ENCODE measurements at places on chromosomes 12 and 14. TPM values are rescaled to one million over a fixed set of nuclear protein-coding genes. Genes with fewer than 3 reads are reported as not detected.
A peak's percentile ranks its signal among the peaks of the same experiment; 100 is the strongest.

The RNASE1 gene
- total RNA-seq, result 0.69 TPM

The IFNG gene
- 0.33 TPM for total RNA-seq

The PLCZ1 gene
- total RNA-seq, result not detected

The KLHL33 gene
- not detected for total RNA-seq

DNA sequence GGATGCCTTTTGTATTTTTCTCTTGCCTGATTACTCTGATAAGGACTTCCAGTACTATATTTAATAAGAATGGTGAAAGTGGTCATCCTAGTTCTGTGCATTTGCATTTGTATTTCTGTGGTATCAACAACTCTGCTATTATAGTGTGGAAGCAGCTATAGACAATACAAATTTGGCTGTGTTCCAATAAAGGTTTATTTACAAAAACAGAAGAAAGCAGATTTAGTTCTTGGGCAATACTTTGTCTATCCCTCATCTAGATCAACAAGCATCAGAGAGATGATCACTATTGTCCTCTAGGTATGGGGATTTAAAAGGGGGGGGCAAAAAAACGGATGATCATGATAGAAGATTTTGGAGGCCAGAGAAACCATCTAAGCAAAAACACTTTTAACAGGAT, 19.1 kb upstream of the BTG1 start:
- no peaks in the 10 kb centered on the region for H3K4me1 ChIP-seq
- no peak for DNase-seq
- H3K27me3 ChIP-seq, result no peaks in the 10 kb centered on the region
- H3K36me3 ChIP-seq, result no peaks in the 10 kb centered on the region
- H3K27ac ChIP-seq, result no peak overlapping the region
- no peak overlapping the region for H3K4me3 ChIP-seq

- no peak for DNase-seq
- H3K27ac ChIP-seq, result peak within 1 kb of the TSS; percentile 86
- peak within 1 kb of the TSS; percentile 85 for H3K4me3 ChIP-seq
- H3K27me3 ChIP-seq, result peaks cover 2% of the 10 kb centered on the region
- no peaks in the 10 kb centered on the region for H3K36me3 ChIP-seq
Measured at GRCh38 chr12:47079468-47079980, at the start of the genes AMIGO2 and PCED1B. Gene AMIGO2, minus strand, starts transcription at chr12:47079959. Its CDS starts 957 bp downstream, at chr12:47079002. Gene PCED1B, plus strand, starts transcription at chr12:47079621. Its CDS starts 155,443 bp downstream, at chr12:47235064.

DNA sequence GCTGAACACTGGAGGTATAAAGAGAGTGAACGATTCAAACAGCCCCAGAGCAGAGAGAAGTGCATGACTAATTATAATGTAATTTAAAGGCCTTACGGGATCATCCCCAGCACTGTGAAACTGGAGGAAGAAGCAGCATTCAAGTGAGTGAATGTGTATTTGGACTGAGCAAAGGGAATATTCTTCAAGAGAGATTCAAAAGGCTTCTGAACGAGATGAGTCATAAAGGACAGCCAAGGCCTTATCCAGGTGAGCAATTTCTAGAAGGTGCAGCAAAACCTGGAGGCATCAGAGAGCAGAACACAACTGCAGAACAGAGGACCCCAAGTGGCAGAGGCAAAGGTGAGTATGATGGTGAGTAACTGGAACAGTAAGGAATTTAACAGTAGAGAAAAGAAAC, 127.2 kb downstream of the BCAT1 start:
- H3K4me1 ChIP-seq, result no peaks in the 10 kb centered on the region
- no peak for DNase-seq
- no peaks in the 10 kb centered on the region for H3K27me3 ChIP-seq

- no peaks in the 10 kb centered on the region for H3K27me3 ChIP-seq
- DNase-seq, result no peak
Measured at GRCh38 chr14:24669651-24670050, 35.7 kb upstream of the GZMB start.

DNA sequence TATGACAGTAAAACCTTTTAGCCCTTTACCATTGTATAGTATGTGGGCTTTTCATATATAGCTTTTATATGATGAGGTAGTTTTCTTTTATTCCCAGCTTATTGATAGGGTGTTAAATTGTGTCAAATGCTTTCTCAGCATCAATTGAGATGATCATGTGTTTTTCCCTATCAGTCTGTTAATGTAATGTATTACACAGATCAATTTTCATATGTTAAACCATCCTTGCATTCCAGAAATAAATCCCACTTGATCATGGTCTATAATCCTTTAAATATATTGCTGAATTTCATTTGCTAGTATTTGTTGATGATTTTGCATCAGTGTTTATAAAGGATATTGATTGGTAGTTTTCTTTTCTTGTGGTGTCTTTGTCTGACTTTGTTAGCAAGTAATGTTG, 603.9 kb downstream of the TRHDE start:
- H3K27ac ChIP-seq, result no peak overlapping the region
- H3K36me3 ChIP-seq, result no peaks in the 10 kb centered on the region
- H3K4me3 ChIP-seq, result no peak overlapping the region

- no peaks in the 10 kb centered on the region for H3K4me1 ChIP-seq
- no peak overlapping the region for H3K4me3 ChIP-seq
- no peak for DNase-seq
Measured at GRCh38 chr14:45587142-45587541, 334.1 kb upstream of the MIS18BP1 start.

- no peaks in the 10 kb centered on the region for H3K4me1 ChIP-seq
- H3K27me3 ChIP-seq, result no peaks in the 10 kb centered on the region
- no peaks in the 10 kb centered on the region for H3K36me3 ChIP-seq
Measured at GRCh38 chr14:22656945-22657731, 13.0 kb upstream of the OR6J1 start.

- no peaks in the 10 kb centered on the region for H3K4me1 ChIP-seq
- no peak for DNase-seq
- H3K27ac ChIP-seq, result peak overlapping the region; percentile 52
Measured at GRCh38 chr12:57875753-57876547, 29.4 kb upstream of the CTDSP2 start.

DNA sequence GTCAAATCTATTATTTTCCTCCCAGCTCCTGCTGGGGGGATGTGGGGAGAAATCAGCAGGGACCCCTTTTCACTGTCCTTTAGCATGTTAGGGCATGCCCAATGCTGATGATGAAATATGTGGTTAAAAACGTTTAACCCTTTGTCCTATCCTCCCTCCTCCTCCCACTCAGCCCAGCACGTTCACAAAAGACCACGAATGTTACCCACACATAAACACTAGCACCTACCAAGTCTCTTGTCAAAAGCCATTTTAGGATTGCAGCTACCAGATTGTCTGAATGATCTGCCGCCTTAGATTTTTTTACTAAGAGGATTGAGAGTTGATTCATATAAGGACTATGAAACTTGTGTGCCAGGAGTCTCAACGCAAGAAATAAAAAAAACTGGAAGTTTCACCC, 70.4 kb downstream of the TBK1 start:
- no peaks in the 10 kb centered on the region for H3K36me3 ChIP-seq
- no peak for DNase-seq
- no peak overlapping the region for H3K4me3 ChIP-seq

GRCh38 chr12:75631831-75632230, 120.4 kb upstream of the KRR1 start:
- H3K4me3 ChIP-seq, result no peak overlapping the region
- DNase-seq, result no peak
- H3K36me3 ChIP-seq, result no peaks in the 10 kb centered on the region
- peak overlapping the region; percentile 77 for H3K27ac ChIP-seq
- H3K27me3 ChIP-seq, result no peaks in the 10 kb centered on the region

GRCh38 chr12:85633491-85633890, 202.7 kb downstream of the RASSF9 start:
- DNase-seq, result no peak
- no peaks in the 10 kb centered on the region for H3K4me1 ChIP-seq
- no peak overlapping the region for H3K4me3 ChIP-seq
- no peak overlapping the region for H3K27ac ChIP-seq
- no peaks in the 10 kb centered on the region for H3K36me3 ChIP-seq

DNA sequence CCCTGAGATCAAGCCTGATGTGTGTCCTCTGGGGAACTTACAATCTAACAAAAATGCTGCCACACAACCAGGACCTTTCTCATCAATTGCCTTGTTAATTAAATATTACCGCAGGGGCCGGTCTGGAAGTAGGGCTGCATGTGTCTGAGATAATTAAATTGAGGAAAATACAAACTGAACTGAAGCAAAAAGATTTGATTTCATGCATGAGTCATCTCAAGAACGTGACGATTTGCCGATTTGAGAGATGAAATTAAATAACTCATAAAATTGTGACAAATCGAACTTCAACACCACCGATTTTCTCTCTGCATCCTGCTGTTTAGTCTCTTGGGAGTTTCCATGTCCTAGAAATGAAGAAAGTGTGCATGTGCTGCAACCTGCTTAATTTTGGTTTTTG, 94.6 kb upstream of the DAAM1 start:
- DNase-seq, result no peak
- H3K27ac ChIP-seq, result no peak overlapping the region
- no peaks in the 10 kb centered on the region for H3K4me1 ChIP-seq
